ENCODE measurements at places on chromosomes 7 and 10.

DNA sequence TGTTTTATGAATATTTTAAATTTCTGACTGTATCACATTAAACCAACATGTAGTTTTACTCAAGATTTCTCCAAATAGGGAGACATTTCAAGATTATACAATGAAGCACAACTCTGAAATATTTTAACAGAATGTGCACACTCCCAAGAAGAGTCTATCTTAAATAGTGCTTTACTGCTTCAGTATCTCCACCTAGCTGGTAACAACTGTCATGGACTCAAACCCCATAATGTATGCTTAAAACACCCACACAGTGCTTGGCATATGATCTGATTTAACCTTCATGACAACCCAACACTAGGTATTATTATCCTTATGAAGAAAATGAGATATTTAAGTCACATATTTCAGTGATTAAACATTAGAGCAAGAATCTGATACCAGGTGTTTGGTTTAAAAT is 45.9 kb downstream of the ASZ1 start:
- no peak for DNase-seq

- no peak for DNase-seq
These were observed 38.2 kb downstream of the KCND2 start for GRCh38 chr7:120311028-120311788.

DNA sequence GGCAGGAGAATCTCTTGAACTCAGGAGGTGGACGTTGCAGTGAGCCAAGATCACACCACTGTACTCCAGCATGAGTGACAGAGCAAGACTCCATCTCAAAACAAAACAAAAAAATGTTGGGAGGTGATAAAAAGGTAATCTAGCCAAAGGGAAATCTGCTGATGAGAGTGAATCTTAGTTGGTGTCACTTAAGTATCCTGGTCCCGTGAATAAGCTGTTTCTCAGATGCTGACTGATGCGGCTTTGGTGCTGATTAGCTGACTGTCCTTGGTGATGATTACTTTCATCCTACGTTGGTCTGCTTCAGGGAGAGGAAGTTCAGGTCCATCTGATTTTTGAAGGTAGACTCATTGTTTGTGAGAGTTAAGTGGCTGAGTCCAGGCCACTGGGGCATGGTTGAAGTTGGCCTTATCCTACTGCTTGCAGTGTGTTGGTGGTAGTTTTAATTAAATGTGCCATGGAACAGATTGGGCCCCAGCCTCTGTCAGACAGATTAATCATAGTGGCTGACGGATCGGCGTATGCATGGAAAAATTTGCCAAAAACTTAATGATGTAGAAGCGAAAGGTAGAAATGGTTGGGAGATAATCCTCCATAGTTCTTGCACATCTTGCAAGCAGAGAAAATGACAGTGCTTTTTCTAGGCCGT is 17.4 kb upstream of the TMEM236 start:
- no peak for DNase-seq

DNA sequence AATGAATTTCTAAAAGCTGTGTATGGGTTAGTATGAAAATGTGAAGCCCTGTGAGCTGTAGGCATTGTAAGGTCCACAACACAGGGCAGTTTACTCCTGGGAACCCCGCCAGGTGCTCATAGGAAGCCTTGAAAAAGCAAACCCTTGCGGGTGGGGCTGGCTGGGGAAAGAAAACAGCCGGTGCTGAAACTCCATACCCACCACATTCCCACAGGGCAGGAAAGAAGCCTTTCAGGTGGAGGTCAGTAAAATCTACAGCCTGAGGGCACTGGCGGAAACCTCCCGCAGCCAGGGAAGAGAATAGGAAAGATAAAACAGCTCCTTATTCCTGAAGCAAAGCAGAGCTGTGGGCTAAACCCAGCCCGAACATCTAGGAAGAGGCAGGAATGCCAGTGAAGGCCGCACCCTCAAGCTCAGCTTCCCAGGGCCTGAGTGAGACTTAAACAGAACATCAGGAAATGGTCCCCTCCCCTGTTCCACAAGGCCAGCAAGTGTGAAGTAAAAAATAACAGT is 34.7 kb downstream of the PODXL start:
- DNase-seq = no peak

DNA sequence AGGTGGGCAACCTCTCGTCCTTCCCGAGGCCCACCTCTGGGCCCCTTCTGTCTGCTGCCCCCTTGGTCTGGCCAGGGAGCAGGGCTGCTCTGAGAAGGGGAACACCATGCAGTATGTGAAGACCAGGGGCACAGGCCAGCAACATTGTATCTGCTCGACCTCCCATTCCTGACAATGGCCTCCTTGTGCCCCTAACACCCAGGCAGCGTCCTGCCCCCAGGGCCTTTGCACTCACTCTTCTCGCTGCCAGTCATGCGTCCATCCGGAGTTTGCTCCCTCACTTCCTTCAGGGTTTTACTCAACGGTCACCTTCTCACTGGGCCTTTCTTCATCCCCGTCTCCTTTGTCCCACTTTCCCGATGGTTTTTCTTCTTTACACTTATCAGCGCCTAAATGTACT is 232.9 kb upstream of the GRB10 start:
- DNase-seq = no peak

DNA sequence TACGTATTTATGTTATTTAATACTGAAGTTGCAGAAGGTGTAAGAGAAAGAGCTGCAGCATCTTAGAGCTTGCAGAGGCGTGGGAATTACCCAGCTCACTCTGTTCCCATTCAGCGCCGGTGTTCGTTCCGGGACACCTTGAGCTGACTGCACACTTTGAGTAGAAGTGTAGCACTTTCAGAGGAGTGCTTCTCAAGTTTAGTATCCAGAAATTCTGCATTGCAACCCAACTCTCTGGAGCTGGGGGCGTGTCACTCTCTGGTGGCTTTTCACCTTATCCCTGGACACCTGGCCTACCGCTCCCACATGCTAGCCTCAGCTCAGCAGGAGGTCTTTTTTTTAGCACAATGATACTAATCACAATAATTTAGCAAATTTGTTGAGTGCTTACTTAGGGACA is 66.4 kb upstream of the SHH start:
- DNase-seq = no peak

DNA sequence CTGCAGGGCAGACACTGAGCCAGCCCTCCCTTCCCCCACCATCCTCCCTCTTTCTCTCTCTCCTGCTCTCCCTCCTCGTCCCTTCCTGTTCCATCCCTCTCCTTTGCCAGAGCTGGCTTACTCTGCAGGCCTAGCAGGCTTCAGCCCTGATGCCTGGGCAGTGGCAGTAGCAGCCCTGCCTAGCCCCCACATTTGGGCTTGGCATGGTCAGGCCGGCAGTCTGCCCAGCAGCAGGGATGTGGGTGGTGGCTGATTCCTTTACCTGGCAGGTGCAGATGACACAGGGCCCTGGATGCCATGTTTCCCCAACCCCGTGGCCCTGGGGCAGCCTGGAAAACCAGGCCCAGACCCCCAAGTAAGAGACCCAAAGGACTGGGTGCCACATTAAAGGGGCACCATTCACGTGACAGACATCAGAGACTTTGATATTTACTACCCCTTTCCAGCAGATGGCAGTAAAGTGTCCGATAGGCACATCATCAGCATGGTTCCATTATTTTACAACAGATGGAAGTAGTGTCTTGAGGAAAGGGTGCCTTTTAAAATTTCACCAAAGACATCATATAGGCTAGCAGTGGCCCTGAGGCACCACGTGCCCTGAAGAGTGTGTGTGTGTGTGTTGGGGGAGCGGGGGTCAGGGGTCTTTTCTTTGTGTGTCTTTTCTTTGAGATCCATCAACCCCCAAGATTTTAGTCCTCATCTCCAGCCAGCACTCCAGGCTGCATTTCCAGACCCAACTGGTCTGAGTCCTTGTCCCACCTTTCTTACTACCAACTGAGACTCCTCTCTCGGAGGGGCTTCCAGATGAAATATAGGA is 5.9 kb downstream of the KCP start:
- DNase-seq = no peak

DNA sequence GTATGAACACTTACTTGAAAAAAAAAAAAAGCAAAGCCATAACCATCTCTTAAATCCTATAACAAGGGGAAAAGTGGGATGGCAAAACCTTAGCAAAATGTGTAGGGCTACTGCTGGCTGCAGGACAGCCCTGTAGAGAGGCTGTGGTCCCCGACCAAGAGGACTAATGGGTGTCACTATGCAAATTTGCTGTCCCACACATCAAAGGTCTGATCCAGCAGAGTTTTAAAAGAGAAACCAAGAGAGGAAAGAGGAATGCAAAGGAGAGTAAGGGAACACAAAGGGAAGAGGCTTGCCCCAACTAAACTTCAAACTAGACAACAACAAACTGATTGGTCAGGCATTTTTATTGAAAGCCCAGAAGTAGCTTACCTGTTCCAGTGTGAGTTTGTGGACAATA is 3.1 kb upstream of the ZNRF2 start:
- no peak for DNase-seq

DNA sequence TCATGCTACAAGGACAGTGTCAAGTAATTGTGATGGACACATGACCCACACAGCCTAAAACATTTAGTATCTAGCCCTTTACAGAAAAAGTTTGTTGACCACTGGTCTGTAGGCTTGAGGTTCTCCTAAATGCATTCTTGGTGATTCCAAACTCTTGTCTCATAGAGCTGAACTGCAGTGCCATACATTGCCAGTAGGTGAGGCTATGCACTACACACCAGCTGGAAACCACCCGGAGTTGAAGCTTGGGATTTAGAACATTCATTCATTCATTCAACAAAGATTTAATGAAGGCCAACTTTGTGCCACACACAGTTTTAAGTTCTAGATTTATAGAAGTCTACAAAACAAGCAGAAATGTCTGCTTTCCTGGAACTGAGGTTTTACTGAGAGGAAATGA is 77.3 kb upstream of the TCF7L2 start:
- DNase-seq = no peak
